CD8-positive, alpha-beta T cell (primary cell): ENCODE measurements at places on chromosomes 3 and 15.

DNA sequence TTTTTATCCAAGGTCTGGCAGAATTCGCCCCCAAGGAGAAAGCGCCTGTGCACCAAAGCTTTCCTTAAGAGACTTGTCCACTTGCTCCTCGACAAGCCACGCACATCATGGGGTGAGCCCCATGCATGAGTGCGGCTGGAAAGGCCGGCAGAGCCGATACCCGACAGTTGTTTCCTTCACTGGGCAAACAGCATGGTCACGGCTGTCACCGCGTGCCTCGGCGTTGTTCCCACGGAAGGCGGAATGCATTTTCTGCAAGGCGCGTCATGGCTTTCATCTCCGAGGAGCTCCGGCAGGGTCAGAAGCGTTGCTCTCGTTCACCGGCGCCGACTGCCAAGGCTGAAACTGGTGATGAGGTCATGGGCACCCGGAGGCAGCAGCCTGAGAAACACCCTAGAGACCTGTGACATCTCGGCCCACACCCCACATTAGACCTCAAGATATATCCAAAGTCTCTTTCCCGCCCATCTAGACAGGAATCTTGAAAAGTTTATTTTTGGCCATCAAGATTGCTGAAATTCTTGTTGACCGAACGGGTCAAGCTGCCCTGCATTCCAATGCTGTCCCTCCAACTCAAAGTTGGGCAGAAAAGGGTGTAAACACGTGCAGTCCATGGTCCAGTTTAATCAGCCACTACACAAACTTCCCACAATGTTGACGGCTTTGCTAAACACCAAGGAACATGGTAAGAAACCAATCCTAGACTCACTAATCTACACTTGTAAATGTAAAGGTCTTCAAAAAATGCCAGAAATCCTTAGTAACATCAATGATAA lies 604 bp upstream of the TJP1 start:
- DNase-seq = no peak

GRCh38 chr15:88657326-88658069 lies 18.7 kb downstream of the ISG20 start:
- no peak for DNase-seq

GRCh38 chr3:195179776-195180489 lies 91.0 kb downstream of the XXYLT1 start:
- DNase-seq = no peak

GRCh38 chr3:58384381-58385090 lies 49.1 kb downstream of the PDHB start:
- DNase-seq = no peak

DNA sequence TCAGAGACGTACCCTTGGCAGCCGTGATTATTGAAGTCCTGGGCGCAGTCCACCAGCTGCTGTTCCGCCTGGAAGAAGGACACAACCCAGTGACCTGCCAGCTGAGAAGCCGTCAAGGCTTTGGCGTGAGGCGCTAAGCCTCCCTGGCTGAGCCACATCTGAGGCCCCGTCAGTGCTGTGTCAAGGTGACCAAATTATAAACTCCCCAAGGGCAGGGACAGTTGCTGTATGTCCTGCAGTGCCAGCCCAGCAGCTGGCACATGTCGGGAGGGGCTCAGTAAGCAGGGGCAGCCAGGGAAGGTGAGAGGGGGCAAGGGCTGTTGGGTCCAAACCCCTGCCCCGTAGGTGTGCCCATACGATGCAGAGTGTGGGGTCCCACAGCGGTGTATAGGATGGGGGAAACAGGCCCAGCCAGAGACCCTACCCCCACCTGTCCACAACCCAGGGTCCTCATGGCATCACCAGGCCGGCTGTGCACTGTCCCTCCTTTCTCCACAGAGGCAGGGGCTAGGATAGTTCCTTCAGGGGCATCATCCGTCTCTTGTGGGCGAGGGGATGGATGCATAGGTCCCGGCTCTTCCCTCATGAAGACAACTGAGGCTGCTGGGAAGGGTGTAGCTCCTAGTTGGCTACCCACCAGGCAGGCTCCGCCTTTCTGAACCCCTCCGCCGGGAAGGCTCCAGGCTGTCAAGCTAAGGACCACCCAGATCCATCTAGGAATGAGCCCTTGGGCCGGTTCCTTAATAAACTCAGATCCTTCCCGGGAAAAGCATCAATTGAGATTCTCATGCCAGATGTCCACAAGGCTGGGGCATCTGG lies 13.2 kb downstream of the CTSH start:
- DNase-seq = no peak

DNA sequence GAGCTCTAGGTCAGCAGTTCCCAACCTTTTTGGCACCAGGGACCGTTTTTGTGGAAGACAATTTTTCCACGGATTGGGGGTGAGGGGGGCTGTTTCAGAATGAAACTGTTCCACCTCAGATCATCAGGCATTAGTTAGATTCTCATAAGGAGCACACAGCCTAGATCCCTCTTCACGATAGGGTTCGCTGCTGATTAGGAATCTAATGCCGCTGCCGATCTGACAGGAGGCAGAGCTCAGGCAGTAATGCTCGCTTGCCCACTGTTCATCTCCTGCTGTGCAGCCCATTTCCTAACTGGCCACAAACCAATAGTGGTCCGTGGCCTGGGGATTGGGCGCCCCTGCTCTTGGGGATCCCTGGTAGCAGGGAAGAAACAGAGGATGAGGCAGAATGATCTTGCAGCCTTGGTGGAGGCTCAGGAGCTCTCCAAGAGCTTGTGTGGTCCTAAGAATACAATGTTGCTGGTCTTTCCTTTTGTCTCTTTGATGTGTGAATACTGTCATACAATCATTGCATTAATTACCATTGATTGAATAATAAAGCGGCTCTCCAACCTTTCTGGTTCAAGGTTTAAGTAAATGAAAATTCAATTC lies 183.2 kb downstream of the FNDC3B start:
- DNase-seq = no peak

GRCh38 chr15:74403588-74403919 lies 30.2 kb downstream of the SEMA7A start:
- no peak for DNase-seq

DNA sequence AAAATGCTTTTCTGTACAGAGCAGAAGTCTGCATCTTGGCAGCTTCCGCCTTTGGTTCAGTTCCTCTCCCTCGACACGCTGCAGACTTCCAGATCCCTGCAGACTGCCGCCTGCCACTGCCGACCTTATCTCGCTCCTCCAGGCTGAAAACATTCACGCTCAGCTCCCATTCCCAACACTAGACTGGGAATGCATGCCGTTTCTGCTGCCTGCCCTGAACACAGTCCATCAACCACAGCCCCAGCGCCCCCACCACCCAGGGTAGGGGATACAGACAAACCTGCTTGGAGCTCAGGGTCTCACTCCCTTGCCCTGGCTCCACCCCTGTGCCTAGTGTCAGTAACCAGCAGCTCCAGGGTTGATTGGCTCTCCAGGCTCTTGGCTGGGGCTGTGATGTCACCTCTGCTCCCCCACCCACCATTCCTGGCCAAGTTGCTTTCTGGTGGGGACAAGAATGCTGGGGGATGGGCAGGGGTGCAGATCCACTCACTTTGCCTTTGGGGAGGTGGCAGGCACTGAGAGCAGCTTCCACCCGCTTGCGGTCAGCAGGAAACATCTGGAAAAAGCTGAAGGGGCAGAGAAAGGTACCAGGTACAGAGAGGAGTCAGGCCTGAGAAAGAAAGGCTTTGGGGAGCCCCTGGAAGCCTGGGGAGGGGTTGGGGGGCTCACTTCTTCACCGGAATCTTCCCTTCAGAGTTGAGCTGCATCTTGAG lies 6.1 kb downstream of the PLCB2 start:
- DNase-seq = no peak

DNA sequence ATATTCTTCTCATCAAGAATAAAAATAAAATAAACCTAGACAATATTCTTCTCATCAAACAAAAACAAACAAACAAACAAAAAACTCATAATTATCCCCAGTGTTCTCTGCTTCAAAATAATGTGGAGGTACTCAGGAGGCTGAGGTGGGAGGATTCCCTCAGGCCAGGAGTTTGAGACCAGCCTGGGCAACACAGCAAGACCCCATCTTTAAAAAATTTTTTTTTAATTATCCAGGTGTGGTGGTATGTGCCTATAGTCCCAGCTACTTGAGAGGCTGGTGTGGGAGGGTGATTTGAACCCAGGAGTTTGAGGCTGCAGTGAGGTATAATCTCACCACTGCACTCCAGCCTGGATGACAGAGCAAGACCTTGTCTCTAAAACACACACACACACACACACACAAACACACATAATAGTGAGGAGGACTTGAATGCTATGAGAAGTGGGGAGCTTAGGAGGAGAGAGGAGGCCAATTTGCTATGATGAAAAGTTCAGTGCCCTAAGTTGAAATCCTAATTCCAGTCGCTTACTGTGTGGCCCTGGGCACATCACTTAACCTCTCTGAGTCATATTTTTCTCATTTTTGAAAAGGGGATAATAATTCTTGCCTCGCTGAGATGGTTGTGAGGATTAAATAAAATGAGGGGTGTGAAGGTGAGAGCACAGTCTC lies 35.8 kb upstream of the HERC1 start:
- no peak for DNase-seq

DNA sequence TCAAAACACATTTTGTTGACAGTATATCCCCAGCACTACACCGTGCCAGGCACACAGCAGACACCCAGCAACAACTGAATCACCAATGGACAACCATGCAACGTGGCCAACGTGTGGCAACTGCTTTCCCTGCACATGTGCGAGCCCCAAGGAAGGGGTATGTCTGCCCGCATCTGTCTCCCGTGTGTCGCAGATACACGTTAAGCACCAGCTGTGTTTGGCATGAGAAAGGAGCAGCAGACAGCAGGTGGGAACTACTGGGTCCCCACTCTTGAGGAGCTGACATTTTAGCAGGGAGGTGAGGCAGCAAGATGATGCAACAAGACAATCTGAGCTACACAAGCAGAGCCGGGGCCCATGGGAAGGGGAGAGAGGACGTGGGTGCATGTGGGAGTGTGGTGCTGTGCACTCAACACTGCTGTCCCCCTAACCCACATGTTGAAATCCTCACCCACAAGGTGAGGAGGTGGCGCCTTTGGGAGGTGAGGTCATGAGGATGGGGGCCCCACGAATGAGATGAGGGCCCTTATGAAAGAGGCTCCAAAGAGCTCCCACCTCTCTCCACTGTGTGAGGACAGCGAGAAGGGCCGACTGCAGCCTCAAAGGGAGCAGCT lies 56.2 kb downstream of the ROPN1B start:
- no peak for DNase-seq

GRCh38 chr15:101310161-101310480 lies 15.1 kb upstream of the SNRPA1 start:
- DNase-seq = no peak

GRCh38 chr3:124926426-124927101 lies 8.0 kb downstream of the MUC13 start:
- no peak for DNase-seq

DNA sequence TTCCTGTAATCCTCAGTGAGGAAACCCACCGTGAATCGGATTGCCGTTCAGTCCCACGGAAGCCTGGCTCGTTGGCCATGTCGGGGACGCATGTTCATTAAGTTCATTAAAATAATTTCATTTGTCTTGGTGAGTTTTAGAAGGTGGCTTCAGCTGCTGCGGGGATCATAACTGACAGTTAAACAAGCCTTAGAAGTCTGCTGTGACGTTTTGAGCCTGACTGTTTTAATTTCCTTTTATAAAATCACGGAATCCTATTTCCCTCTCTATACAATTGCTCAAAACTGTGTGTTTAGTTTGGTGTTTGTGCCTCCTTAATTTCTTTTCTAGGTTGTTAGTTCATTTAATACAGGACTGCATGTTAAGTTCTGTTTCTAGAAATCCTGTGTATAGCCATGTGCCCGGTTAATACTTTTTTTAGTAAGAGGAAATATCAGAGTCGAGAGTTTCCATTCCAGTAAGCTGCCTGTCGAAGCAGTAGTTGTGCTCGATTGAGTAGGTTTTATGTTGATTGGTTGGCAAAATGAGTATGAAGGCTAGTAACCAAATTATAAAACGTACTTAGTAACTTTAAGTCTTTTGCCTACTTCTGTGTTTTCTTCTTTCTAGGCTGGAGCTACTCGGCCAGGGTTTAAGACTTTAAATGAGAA lies 705 bp downstream of the NIPA2 start:
- DNase-seq = no peak

GRCh38 chr15:33852094-33852493 lies 116.2 kb upstream of the CHRM5 start:
- no peak for DNase-seq
